Left cardiac atrium (tissue), 4 donors: ENCODE measurements at places on chromosomes 4 and X.
A peak's percentile ranks its signal among the peaks of the same experiment; 100 is the strongest.

GRCh38 chr4:123291329-123291728 is 105.3 kb upstream of the SPRY1 start:
- no peak for DNase-seq

- no peak for DNase-seq
These were observed 100.8 kb upstream of the USP38 start for GRCh38 chr4:143083756-143084472.

DNA sequence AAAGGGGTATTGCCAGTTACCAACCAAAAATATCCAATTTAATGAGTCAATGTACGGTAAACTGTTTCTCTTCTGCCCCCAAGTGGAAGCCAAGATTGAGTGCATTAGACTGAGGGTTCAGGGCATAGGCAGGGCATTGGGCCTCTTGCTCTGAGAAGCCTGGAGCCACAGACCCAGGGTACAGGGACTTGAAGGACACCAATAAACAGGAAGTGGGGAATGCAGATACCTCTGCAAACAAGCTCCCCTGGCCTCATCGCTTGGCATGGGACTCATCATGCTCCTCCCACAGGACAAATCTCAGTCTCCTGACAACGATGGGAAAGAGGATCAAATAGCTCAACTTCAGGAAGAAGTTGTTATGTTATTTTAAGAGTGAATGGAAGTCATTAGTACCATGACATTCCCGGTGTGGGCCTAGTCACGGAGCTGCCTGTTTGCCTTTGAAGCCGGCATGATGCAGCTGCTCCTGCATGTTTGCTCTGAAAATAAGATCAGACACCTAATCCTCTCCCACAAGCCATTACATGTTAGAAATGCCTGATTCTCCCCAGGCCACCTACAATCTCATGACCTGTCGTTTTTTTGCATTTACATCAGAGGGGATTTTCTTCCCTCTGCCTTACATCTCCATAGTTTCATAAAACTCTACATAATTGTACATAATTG is 224.2 kb downstream of the RCHY1 start:
- no peak for DNase-seq

GRCh38 chrX:45351478-45351877 is 150.8 kb upstream of the DIPK2B start:
- no peak for DNase-seq

DNA sequence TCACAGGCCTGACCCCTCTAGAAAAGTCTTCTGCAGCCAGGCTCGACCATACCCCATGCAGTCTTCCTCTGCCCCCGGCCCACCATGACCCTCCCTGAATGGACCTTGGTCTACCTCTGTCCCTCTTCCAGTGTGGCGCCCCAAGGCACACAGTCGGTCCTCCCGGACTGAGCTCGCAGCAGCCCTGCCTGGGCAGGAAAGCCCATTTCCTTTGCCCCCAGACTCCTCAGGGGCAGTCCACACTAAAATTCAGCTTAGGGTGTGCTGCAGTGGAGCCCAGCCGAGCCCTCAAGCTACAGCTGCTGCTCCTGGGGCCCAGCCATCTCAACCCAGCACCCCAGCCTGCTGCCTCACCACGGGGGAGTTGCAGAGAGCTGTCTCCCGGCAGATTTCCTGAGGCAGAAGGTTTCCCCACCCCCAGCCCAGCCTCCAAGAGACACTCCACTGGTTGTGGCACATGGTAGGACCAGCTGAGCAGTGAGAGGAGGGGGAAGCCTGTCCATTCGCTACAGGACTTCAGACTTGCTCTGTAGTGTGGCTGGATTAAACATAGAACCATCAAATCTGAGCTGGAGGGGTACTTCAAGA is 37.5 kb upstream of the IQSEC2 start:
- DNase-seq = no peak

DNA sequence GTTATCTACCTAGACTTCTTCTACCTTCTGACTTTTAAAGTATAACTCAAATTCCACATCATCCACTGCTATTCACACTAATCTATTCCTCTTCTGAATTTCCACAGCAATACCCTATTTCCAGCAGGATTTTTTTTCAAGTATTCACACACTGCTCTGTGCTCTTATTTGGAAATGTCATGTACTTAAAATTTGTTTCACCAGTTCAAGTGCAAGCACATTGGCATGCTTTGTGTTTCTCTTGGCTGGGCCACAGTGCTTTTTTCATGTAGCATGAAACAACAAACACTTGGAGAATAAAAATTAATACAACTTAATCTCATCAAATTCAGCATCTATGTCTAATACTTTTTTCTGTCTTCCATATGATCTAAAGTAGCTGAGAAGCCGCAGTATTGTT is 161.8 kb upstream of the PCDH18 start:
- DNase-seq = peak; percentile 23

DNA sequence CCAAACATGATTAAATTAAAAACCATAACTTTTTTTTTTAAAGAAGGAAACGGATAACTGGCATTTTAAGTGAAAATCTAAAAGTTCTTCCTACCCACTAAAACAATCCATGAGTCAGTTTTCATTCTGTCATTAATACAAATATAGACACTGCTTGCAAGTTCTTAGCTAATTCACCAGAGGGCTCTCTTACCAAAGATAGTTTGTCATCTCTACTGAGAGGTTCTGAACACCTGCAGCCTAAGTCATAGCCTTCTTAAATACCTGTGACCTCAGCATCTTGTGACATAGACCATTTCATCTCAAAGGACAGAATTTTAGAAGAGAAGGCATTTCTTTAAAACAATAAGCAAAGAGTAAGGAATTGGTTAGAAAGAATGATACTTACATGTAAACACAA is 65.3 kb upstream of the FAM120C start:
- no peak for DNase-seq

DNA sequence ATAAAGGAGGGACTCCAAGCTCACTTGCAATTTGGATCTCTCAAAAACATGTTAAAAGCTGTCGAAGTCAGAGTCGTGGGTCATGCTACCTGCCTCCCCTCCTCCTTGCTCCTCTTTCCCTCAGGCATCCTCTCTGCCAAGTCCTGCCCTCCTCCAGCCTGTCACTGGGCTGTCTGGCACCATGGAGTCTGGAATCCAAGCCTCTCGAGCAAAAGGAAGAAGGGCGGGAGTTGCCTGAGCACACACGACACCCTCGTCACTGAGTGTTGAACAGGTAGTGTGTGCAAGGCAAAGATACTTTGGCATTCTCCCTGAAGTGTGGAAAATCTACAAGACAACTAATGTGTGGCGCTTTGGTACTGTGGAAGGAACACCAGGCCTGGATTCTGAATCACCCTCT is 62.2 kb downstream of the HAUS3 start:
- no peak for DNase-seq

GRCh38 chr4:57061395-57061794 is 48.8 kb downstream of the IGFBP7 start:
- DNase-seq = no peak

DNA sequence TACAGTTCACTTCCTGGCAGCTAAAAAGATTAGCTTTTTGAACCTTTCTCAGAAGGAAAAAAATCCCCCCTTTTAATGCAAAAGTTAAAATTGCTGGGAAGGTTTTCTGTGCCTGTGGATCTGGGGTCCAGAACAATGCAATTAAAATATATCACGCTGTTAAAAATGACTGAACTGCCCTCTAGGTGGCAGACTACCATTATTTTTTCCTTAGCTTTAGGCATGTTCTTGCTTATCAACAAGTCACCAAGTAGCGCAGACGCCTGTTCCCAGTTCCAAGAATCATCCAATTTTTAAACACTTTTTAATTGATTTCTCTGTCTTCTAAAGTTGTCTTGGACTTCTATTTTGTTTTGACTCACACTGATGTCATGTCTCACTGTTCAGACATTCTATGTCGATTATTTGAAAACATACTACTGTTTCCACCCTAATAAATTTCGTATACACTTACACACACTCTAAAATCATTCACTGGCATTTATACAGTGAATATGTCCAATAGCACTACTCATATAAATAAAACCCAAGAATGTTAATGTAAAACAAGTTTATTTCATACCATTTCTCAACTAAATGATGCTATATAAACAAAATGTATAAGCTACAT is 661.6 kb downstream of the RAPGEF2 start:
- no peak for DNase-seq

DNA sequence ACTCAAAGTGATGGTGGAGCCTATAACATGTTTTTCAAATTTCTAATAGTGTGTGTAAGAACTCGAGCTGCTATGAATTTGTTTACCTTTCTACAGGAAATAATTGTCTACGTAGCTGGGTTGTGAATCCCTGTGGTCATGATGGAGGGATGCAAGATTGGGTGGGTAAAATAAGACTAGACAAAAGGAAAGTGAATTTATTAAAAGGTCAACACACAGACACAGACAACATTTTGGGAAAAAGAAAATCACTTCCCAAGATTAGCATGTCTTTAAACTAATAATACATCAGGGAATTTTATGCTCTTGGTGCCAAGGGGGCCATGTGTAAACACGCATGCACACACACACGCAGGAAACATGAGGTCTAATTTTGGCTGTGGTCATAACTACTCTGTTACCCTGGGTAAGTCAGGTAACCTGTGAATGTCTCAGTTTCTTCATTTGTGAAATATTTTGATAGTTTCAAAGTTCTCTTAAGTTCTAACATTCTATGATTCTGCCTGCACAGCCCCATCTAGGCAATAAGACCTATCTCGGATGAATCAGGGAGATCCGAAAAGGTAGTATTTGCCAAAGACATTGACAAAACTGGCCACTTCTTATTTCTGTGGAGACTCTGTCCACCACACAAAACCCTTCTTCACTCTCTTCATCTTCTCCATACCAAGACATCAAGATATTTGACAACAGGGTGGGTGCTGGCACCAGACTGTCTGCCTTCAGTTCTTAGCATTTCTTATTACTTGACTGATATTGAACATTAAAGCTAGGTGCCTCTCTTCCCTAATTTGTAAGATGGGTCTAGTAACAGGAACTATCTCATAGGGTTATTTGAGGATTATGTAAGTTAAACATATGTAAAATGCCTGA is 1.6 kb upstream of the UNC5C start:
- no peak for DNase-seq

DNA sequence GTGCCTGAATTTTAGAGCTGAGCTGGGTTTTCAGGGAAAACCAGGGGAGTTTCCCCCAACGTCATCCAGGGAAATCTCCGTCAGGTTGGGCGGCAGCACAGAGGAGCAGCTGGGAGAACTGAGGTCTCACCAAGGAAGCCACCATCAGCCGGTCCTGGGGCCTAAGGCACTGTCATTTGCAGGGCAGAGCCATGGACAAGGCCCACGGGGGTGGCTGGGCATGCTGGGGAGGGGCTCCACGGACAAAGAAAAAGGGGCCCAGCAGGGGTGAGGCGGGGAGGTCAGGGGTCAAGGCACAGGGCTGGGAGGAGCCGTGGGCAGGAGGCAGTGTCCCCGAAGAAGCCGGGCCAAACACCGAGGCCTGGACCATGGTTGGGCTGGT is 109.8 kb downstream of the HMX1 start:
- DNase-seq = peak; percentile 9

DNA sequence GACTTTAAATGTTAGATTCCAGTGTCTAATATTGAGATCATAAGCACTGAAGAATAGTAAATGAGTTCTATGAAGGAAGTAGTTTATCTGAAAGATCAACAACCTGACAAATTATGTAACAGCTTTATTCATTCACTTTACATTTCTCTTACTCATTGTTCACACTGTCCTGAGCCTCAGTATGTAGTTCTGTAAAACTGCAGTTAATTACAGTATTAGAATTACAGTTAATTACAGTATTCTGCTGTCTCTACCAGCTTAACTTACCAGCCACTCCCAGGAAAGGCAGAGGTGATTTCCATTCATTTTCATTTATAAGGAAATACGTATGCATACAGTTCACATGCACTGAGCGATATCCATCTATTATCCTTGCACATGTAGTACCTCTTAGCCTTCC is 32.7 kb downstream of the NFKB1 start:
- no peak for DNase-seq

DNA sequence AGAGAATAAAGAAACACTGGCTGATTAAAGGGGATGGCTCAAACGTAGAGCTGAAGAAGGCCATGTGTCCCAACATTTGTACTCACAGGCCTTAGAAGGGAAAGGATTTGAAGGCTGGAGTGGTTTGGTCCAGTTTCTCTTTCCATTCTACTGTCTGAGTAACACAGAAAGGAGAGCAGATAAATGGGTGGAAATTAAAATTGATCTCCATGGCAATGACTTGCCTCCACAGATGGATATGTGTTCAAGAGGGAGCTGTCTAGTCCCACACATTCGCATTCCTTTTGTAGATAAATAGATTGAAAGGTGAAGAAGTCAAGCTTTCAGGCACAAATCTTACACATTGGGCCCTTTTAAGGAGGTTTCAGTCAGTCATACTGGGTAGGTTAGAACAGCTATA is 74.6 kb downstream of the DOCK11 start:
- no peak for DNase-seq

DNA sequence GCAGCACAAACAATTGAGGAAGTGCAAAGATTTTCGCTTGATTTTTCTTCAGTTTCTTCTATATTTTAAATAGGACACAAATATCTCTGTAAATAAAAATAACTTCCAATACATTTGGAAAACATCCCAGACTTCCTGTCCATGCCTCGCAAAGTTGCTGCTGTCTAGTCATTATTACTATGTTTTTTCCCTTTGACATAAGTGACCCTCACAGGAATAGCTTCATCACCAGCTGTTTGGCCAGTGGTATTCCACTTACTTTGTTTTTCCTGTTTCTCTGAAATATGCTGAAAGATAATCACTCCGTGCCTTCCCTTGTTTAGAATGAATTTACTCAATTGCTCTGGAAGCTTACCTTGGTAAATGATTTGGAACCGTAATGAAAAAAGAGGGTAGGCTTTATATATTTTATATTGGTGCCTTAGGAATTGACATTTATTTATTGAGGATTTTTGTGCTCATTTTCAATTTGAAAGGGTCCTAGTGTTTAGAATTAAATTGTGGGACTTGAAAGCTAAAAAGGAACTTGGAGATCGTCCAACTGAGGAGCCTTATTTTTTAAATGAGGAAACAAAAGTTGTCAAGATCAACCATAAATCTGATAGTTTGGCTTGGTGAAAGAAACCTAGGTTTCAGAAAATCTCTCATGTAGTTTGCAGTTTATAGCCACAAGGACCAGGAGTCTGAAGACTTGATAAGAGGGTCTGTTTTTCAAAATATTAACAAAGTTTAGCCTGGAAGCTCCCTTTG is 65.6 kb downstream of the CDKL5 start:
- DNase-seq = no peak

DNA sequence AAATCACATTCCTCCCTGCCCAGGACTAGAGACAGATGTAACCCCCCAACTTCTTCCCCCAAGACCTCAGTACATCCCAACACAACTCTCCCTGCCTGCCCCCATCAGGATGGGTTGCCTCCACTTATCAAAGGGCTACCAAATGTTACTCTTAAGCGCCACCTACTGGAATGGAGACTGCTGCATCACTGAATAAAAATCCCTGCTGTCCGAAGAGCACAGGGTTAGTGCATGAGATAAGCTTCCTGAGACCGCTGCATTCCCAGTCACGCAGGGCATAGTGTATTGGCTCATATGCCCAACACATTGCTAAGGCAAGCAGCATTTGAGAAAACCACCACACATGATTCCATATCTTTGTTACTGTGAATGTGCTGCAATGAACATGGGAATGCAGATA is 544.5 kb downstream of the PPP4R3C start:
- no peak for DNase-seq
